Activated naive CD4-positive, alpha-beta T cell (primary cell): ENCODE measurements at places on chromosomes 1 and 21.

DNA sequence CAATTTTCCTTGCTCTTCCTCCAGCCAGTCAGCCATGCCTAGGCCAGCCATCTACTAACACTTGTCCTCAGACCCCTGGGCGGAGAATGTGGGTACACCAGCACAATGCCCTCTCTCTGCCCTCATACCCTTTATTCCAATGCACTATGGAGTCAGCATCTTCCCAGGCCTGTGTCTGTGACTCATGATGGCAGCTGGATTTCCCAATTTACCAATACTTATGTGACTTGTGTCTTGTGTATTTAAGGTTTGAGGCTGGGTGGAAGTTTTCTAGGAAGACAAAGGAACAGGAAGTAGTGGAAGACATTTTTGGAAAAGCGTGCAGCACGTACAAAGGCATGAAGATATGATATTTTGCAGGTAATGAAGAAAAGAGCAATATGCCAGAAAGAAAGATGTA is 114.3 kb downstream of the NMNAT2 start:
- DNase-seq = no peak

- no peak for DNase-seq
These were observed 898.3 kb upstream of the B3GALT2 start for GRCh38 chr1:194084755-194085154.

DNA sequence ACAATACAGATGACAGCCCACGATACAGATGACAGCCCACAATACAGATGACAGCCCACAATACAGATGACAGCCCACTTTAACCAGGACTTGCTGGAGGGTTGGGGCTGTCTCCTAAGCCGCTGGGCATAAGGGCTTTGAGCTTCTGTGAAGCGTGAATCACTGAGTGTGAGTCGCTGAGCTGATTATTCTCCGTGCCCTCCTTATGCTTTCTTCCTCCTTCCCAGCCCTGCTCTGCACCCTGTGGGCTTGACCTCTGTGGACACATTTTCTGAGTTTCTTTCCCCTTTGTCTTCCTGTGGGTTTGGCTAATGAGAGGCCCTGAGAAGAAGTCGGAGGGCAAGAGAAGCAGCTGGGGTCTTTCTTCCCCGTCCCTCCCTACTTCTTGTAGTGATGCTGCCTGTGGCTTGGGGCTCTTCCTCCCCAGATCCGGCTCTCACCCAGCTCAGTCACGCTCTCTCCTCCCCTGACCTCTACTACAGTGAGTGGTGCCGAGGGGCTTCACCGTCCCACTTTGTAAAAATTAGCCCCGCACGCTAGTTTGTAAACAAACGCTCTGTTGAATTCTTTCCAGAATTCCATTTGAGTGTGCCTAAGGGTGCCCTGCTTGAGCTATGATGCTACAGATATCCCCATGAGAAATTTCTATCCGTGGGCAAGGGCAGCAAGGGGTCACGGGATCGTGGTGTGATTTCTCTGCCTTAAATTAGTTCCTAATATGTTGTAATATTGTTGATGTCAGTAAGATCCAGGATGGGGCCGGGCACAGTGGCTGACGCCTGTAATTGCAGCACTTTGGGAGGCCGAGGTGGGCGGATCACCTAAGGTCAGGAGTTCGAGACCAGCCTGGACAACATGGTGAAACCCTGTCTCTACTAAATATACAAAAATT is 46.4 kb upstream of the SOD1 start:
- DNase-seq = no peak

DNA sequence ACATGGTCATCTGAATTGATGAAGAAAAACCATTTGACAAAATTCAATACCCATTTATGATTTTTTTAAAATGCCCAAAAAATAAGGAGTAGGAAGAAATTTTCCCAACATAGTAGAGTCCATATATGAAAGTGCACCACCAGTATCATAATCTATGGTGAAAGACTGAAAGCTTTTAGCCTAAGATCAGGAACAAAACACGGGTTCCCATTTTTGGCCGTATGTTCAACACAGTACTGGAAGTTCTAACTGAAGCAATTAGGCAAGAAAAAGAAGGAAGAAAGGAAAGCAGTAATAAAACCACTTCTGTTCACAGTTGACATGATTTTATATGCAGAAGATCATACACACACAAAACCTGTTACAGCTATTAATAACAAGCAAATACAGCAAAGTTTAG is 227.8 kb upstream of the RAB4A start:
- no peak for DNase-seq

DNA sequence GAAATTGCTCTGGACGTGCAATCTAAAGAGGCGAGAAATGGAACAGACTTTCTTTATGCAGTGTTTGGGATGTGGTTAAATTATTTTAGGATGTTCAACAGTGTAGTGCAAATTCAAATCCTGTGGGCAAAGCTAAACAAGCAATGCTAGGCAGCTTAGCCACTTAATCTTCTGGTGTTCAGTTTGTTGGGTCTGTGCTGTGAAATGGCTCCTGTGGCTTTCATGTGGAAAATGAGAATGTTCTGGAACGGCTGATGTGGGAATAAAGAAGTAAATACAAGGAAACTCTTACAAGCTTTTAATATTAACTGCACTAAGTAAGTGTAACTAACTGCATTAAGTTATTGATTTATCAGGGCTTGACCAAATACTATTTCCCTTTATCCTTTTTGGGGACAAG is 766.6 kb downstream of the ADGRL2 start:
- no peak for DNase-seq

GRCh38 chr21:41521489-41522027 is 13.6 kb upstream of the TMPRSS2 start:
- DNase-seq = no peak

- no peak for DNase-seq
These were observed 308.1 kb upstream of the LYPLAL1 start for GRCh38 chr1:218865591-218865990.

DNA sequence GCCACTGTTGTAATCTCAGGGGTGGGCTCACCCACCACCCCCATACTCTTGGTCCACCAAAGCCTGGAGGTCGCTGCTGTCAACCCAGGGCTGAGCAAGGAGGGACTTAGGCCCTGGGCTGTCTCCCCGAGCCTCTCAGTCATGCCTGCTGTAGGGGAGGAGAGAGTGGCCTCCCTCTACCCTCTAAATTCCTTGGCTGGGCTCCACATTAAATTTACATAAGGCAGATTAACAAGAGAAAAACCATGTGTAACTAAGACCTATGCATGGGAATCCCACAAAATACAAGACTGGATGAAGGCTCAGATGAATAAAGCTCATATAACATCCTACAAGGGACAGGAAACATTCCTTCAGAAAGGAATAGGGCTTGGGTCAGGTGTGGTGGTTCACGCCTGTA is 1.8 kb upstream of the PIK3CD start:
- no peak for DNase-seq

DNA sequence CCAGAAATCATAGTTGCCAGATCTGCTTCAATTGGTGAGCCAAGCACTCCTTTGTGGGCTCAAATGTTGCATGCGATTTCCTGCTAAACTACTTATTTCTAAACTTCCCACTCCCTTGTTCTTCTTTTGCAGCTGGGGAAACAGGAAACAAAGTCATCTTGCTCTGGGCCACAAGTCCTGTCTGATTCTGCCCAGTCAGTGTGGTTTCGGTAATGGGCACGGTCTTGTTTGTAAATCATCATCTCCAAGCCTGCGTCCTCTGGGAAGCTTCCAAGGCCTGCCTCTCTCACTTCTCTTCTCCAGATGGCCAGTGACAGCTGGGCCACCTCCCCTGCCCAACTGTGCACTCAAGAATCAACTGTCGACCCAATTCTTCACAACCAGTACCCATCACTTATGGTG is 4.4 kb downstream of the S100A8 start:
- no peak for DNase-seq

DNA sequence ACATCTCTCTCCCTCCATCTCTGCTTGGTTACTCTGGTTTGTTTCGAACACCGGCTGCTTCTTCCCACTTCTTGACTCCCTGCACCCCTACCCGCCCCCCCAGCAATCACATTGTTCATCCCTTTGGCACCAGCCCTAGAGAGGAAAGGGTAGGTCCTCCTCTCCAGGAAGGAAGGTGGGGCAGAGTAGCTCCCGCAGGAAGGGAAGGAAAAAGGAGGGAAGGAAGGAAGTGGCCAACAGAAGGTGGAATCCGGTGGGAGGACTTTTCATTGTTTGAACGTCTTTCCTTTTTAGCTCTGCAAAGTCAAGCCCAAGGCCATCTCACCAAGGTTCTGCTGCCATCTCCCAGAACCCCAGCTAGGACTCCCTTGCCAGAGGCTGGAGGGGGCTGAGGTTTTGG is 18.0 kb downstream of the IER5 start:
- no peak for DNase-seq

GRCh38 chr1:119116725-119117124 is 23.7 kb downstream of the WARS2 start:
- DNase-seq = no peak

DNA sequence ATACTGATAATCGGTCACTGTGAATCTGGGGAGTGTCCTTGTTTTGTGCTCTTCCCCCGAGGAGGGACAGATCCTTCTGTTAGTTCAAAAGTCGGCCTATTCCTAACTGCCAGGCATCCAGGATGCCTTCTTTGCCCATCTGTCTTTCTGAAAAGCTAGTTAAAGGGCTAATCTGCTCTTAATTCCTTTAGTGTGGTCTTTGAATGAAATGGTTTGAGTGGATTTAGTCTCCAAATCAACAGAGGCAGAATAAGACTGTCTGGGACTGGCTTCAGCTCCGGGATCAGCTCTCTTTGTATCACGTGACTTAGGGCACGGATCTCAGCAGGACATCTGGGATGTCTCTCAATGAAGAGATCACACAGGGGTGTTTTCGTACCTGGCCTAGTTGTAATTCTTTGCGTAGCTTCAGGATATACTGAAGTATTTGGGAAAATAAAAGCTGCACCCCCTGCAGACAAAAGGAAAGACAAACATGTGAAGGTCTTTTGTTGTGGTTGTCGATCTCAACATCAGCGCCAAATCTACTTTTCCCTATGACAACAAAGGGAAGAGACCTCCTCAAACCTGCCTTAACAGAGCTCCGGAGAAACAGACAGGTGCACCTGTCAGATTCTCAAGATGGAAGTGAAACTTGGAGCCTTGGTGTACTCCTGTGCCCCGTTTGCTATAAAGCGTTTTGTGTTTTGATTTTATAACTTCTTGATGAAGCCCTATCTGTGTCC is 97.9 kb downstream of the ERG start:
- no peak for DNase-seq

DNA sequence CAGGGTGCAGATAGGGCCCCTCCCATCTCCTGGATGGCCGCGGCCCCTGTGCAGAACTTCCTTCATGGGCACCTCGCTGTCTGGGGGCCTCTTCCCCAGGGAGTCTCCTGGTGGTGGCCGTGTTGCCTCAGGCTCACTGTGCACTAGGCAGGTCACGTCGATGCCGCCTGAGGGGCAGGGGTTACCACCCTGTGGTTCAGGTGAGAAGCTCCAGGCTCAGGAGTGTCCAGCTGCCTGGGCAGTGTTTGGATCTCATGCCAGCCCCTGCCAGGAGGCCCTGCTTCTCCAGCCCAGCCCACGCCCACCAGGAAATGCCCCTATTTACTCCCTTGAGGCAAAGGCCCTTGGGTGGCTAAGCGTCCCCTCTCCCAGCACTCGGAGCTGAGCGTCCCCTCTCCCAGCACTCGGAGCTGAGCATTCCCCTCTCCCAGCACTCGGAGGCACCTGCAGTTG is 2.1 kb downstream of the ITGB2 start:
- DNase-seq = no peak

DNA sequence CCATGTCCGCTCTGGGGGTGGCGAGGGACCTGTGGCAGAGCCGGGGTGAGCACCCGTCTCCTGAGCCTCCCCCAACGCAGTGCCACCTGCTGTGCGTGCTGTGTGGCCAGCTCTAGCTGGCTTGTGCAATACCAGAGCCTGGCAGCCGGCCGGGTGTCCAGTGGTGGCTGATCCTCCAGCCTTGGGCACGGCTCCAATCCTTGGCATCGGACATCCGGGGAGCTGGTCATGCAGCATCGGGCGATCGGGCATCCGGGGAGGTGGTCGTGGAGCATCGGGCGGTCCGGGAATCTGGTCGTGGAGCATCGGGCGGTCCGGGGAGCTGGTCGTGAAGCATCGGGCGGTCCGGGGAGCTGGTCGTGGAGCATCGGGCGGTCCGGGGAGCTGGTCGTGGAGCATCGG is 8.1 kb downstream of the SLX9 start:
- DNase-seq = no peak

GRCh38 chr1:39061951-39062350 is 35.8 kb downstream of the NDUFS5 start:
- no peak for DNase-seq
